ENCODE measurements at places on chromosomes 12 and 14.

GRCh38 chr12:113427882-113428281 is 5.7 kb downstream of the SDSL start:
- DNase-seq, result no peak

- no peak for DNase-seq
Observed at GRCh38 chr12:2187195-2187945, 134.6 kb downstream of the CACNA1C start.

GRCh38 chr12:67452119-67452805 is 183.1 kb downstream of the CAND1 start:
- DNase-seq, result no peak

DNA sequence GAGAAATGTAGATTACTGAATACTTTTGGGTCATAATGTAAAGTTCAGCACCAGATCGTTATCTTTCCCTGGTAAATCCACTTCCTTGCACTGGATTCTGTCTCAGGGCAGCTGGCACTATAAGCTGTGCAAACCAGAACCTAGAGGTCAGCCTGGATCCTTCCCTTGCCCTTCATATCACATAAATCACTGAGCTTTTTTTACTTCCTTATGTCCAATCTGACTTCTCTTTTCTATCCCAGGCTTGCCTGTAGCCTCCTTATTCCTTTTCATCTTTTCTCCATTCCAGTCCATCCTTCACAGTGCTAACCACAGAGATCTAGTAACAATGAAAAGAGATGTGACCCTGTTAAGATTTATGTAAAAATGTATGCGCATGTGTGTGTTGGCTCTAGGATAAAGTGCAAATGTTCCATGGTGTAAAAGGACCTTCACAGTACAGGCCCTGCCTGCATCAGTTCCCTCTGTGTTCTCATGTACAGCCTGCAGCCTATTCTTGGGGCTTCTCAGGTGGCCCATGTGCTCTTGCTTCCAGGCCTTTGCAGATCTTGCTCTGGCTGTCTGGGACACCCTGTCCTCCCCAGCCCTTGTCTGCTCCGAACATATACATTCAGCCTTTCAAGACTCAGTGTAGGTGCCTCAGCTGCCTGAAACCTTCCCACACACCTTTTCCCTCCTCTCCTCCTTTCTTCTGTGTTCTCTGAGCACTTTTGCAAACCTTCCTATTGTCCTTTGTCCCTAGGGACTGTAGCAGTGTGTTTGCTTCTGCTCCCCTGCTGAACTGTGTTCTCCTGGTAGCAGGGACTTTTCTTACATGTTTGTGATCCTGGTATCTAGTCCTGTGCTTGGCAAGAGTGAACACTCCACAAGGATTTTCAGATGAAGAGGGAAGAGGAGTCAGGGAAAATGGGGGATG is 30.0 kb downstream of the PELI2 start:
- DNase-seq, result no peak

DNA sequence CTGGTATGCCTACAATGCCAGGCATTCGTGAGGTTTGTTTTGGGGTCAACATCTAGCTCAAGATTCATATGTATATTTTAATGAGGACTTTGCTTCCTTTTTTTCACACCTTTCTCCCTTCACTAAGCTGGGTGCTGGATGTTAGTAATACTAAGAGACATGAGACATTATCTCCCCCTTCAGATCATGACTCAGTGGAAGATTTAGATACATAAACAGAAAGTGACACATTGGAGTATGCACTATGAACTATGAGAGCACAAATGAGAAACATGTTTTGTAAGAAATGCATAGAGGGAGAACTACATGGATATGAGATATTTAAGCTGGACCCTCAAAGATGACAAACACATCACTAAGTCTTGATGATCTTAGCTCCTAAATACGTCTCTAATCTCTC is 286.3 kb downstream of the RPAP3 start:
- DNase-seq, result no peak

DNA sequence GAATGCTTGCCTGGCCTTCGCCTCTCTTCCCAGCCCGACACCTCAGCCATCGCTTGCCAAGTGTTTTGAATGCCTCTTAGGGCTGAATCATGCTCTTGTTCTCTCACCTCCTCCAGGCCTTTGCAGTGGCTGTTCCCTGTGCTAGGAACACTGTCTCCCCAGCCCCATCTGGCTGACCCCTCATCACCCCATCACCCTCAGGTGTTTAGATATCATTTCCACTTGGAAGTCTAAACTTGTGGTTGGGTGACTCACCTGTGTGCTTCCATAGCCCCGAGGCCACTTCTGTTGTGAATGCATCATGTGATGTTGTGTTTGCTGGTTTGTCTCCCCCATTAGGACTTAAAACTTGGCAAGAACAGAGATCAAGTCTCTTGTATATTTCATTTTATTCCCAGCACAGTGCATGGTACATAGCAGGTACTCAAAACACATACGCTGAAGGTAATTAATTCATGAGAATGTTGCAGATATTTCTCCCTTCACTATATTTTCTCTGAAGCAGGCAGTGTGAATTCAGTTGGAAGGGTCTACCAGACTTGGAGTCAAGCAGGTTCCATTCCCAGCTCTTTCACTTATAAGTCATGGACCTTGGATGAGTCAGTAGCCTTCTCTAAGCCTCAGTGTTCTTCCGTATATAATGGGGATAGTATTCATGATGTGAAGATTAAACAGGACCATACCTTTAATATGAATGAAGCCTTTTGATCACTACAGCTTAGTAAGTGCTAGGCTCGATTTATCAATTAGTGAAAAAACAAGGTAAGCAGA is 67.8 kb downstream of the HRK start:
- no peak for DNase-seq

DNA sequence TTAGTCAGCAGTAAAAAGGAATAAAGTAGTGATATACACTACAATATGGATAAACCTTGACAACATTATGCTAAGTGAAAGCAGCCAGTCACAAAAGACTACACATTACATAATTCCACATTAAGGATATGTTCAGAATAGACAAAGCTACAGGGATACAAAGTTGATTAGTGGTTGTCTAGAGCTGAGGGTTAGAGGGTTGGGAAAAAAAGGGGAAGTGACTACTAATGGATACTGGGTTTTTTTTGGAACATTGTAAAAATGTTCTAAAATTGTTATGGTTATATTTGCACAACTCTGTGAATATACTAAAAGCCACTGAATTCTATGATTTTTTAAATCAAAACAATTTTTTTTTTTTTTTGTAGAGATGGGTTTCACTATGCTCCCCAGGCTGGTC is 4.8 kb upstream of the NGDN start:
- no peak for DNase-seq

DNA sequence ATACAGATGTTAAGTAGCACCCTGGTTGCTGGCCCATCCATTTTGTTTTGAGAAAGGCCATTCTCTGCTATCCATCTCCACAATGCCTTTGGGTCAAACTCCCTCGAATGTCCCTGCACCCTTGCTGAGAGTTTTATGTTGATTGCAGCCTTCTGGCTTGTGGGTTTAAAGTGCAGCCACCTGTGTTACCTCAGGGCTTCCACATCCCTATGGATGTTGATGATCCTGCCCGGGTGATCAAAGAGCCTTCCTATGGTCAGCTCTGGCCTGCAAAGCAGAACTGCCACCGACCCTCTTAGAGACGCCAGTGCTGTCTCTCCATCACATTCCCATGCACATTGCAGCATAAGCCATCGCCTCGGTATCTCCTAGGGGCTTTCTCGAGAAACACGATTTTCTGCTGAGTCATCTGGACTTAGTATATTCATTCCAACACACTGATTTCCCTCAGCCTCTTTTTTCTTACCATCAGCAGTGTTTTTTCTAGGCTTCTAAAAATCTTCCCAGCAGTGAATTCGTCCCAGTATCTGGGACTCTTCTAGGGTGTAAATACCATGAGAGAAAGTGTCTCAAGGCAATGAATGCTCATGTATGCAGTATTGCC is 585.7 kb upstream of the TMEM132C start:
- DNase-seq, result no peak

DNA sequence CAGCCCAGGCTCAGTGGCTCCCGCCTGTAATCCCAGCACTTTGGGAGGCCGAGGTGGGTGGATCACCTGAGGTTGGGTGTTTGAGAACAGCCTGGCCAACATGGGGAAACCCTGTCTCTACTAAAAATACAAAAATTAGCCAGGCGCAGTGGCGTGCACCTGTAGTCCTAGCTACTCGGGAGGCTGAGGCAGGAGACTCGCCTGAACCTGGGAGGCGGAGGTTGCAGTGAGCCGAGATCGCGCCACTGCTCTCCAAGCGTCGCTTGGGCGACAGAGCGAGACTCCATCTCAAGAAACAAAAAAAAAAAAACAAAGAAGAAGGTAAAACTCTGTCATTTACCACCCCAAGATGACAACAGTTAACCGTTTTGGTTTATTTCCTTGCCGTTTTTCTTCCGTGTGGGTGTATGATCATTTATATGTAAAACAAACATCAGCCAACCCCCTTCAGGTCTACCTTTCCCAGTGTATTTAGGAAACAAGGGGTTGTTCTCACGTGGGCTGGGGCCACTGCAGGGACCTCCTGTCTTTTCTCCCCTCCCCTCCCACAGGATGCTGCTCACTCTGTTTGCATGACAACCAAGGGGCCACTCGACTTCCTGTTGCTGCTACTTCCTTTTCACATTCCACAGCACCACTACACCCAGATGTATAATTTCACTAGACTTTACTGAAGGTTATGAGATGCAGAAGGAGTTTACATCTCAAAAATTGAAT is 13.6 kb downstream of the TTC9 start:
- no peak for DNase-seq

DNA sequence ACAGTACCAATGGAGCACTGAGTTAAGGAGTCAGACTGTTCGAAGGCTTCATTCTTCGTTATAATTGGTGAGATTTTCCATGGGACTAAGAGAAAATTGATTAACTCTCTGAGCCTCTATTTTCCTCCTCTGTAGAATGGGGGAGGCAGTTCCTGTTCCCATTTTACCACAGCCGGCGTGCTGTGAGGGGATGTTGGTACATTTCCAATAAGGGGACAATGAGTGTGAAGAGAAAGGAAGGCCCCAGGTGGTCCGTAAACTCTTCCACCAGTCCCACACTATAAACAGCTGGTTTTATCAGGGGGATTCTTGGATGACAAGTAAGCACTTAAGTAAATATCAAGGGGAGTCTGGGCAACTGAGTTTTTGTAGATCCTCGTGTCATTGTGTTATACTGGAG is 109.9 kb downstream of the DAD1 start:
- no peak for DNase-seq

DNA sequence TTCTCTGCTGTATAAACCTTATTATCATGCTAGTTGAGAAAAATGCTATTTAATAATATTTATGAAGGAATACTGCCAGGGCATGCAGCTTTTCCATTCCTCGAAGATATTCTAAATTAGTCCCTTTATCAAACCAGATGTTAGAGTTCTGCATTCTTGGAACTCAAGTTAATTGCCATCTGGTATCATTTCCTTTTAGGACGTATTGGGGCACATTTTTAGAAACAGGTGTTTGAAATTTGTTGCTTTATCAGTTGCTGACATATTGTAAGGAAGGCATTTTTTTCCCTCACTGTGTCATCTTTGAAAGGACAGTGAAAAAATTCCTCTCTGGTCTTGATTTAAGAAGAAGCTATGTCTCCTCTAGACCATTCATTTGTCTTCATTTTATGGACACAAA is 471.2 kb upstream of the PRICKLE1 start:
- no peak for DNase-seq

- DNase-seq, result no peak
Observed at GRCh38 chr12:52183544-52183910, 8.3 kb downstream of the KRT80 start.

- DNase-seq, result no peak
Observed at GRCh38 chr12:64528616-64529015, 76.7 kb downstream of the TBK1 start.

- DNase-seq, result no peak
Observed at GRCh38 chr14:49538852-49539251, 47.3 kb downstream of the RPS29 start.

DNA sequence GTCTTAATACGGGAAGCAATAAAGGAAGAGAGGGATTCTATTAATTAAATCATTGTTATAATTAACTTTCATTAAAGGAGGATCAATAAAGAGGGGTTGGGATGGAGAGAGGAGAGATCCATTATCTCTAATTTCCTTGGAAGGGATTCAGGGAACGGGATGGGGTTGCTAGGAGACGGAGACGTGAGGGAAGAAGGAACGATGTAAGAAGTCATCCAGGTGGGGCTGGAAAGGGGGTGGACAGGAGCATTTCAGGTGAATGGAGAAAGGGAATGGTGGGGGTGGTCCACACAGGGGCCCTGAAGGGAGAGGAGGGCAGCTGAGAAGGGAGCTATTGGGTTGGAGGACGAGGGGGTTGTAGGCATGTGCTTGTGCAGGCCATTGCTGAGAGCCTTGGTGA is 17.2 kb downstream of the CALCOCO1 start:
- no peak for DNase-seq

- no peak for DNase-seq
Observed at GRCh38 chr12:40511341-40511740, 180.9 kb upstream of the CNTN1 start.

- DNase-seq, result no peak
Observed at GRCh38 chr12:45343269-45344051, 127.6 kb downstream of the ANO6 start.

DNA sequence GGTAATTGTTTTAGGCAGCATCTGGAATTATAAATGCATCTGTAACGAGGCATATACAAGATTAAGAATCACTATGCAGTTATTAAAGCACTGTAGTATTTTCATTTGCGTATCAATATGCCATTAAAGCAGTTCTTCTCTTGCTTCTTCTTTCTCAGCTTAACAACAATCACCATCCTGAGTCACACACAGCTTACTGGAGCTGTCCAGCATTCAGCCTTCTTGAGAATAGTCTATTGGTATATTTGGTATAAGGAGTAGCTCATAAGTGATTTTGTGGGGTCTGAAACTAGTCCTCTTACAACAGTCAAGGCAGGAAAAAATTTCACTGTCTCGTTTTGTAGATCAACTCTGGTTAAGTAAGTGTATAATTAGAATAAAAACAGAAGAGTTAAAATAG is 523.0 kb upstream of the FOXG1 start:
- DNase-seq, result no peak

Data from smooth muscle cell of the brain vasculature (primary cell).